ENCODE measurements at places on chromosomes 4 and X.
A peak's percentile ranks its signal among the peaks of the same experiment; 100 is the strongest.

DNA sequence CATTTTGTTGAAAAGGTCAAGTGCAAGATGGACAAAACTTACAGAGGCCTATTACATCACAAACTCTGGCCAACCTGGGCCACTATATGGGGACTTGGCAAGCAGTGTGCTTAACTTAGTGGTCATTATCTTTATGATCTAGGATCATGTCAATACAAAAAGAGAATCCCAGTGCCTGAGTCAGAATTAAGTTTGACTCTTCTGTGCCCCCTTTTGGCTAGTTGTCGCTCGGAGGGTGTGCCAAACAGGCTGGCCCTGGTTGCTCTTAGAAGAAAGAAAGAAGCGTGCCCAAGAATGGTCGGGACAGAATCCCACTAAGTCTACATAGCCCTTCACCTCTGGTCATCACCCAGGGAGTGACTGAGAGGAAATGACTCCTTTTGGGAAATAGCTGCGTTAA lies 100.1 kb downstream of the EIF4E start:
- DNase-seq: no peak

GRCh38 chr4:84767168-84767567 lies 184.2 kb downstream of the CDS1 start:
- DNase-seq: no peak

- no peak for DNase-seq
These were observed 53.9 kb downstream of the FAT1 start for GRCh38 chr4:186669735-186670134.

DNA sequence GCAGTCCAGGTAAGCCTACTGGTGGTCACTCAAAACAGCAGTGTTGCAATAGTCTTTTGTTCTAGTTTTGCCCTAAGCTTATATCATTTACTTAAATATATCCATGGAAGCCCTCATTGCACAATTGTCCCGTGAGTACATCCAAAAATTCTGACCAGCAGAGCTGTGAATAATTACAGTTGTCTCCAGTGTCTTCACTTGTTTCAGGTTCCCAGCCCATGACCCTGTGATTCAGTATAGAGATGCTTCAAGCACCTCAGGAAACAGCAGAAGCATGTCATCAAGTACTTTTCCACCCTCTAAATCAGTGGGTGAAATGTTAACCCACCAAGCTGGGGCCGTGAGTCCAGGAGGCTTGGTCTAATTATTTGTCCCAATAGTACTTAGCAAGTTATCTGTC lies 214.9 kb upstream of the RPS6KA3 start:
- no peak for DNase-seq

GRCh38 chr4:185742766-185743165 lies 69.2 kb downstream of the SORBS2 start:
- no peak for DNase-seq

GRCh38 chrX:46758163-46758955 lies 559 bp downstream of the SLC9A7 start:
- no peak for DNase-seq

GRCh38 chr4:109690690-109691410 lies 12.4 kb downstream of the CASP6 start:
- DNase-seq: no peak

DNA sequence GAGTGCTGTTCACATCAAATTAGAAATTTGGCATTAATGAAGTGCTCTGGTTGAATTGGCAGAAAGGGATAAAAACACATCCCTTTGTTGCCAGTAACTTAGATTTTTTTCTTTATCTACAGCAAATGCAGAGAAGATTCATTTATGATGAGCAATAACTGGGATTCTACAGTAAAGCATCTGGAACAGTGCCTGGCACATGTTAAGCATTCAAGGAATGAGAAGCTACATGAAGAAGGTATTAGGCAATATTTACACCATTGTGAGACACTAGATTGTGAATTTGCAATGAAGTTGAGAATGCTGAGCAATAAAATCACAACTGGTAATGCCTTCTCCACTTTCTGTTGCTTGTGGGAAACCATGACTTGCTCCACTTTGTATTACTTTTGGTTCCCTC lies 33.5 kb downstream of the PCDH19 start:
- no peak for DNase-seq

DNA sequence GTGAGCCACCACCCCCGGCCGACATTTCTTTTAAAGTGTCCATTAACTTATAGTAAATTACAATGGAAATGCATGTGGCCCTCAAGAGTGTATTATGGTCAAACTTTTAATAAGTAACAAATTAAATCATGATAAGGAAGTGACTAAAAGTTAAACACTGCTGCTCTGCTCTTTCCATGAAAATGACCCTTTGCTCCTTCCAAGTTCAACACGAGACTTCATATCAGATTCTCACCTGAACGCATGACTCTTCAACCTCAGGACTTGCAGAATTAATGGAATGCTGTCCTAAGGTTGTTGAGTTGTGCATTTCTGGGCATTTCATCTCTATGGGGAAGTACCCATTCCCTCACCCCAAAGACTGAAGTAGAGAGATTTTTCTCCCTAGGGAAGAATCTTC lies 27.1 kb downstream of the AWAT2 start:
- DNase-seq: no peak

- no peak for DNase-seq
These were observed 602 bp downstream of the PRKX start for GRCh38 chrX:3712870-3713224.

GRCh38 chr4:73396304-73396703 lies 7.8 kb upstream of the ALB start:
- DNase-seq: no peak

GRCh38 chrX:107014936-107015335 lies 14.9 kb upstream of the MORC4 start:
- no peak for DNase-seq

DNA sequence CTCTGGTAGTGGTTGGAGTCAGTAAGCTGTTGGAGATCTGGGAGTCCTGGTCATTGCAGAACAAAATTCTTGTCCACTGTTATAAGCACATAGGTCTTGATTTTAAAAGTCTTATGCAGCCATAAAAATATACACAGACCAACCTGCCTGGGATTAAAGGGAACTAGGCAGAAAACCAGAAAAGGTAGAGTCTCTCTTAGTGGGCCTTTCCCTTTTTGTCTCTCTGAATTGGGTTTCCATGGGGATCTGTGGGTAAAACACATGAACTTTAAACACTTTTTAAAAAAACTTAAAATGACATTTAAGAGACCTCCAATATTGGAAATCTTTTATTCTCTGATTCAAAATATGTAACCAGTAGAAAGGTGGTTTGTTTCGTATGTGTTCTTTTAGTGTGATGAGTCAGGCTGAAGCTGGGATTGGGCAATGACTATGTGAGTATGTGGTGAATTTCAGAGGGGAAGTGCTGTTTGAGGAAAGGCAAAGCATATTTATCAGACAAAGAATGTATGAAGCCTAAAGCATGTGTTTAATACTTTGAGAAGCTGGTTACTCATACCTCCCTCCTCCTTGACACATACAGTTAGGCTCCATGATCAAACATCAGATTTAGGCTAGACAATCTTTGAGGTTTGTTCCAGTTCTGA lies 29.6 kb downstream of the SLC16A2 start:
- no peak for DNase-seq

- DNase-seq: peak; percentile 15
These were observed 107.5 kb upstream of the RPL34 start for GRCh38 chr4:108512615-108513505.

GRCh38 chr4:136690360-136690759 lies 841.9 kb downstream of the PCDH18 start:
- DNase-seq: no peak

DNA sequence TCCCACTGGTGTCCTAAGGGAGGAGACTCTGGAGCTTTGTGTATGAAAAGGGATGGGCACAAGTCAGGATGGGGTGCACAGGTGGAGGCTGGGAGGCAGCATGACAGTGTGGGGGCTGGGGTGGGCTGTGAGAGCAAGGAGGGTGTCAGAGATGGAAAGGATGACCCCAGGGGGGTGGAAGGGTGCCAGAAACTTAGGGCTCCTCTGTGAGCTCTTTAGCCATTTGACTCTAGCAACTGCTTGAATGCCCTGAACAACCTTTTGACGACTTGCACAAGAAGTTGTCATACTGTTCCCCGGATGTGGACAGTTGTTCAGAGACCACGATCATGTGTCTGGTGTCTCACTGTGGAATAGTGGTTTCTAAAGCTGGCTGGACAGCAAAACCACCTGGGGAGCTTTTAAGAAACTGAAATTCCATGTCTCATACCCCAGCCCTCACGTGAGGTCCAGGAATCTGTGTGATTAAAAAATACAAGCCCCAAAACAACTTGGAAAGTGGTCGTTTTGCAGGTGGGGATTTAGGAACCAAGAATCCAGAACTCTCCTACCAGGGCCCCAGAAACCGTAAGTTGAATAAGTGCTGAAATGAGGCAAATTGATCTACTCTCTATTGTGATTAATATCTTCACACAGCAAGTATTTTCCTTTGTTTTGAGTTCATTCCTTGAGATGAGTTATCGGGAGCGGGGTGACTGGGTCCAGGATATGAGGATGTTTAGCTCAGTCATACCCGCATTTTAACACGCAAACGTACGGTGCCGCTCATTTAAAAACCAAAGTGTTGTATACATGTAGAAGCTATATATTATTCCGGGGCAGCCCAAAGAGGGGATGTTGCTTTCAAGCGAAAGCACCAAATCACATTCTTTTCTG lies 3.4 kb downstream of the RHOH start:
- peak; percentile 18 for DNase-seq

DNA sequence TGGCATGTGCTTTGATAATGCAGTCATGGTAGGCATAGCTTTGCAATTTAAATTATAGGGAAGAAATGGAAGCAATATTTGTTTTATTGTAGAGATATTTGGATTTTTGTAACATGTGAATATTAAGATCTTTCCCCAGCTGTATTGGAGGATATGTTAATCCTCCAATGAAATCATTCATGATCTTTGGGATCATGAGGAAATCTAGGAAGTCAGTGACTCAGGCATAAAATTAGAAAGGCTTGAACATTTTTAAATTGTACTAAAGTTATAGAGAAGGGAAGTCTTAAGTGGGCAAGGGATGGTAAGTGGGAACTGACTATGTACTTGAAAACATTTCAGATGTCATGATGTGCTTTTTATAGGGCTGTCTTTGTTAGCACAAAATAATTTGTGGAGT lies 46.8 kb downstream of the FIP1L1 start:
- DNase-seq: no peak

GRCh38 chrX:20374450-20374849 lies 107.7 kb upstream of the RPS6KA3 start:
- DNase-seq: no peak

GRCh38 chr4:67152976-67153375 lies 392.3 kb downstream of the CENPC start:
- DNase-seq: no peak

GRCh38 chr4:39349326-39349725 lies 16.8 kb downstream of the RFC1 start:
- DNase-seq: no peak

DNA sequence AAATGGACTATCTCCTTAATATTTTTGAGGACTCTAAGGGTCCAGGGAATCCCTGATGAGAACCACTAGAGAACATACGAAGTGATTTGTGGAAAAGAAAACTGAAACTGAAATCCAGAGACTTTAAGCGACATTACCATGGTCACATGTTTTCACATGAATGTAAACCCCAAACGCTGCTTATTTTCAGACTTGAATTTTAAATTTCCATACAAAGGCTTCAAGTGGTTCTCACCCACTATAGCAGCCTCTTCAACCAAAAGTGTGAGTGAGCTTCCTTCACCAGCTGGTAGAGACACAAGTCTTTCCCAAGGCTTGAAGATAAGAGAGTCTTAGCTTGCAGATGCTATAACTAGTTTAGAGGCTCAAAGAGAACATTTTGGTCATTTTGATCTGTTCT lies 232.7 kb downstream of the MGST2 start:
- no peak for DNase-seq

GRCh38 chrX:150487369-150488094 lies 80.9 kb upstream of the MTM1 start:
- DNase-seq: no peak

DNA sequence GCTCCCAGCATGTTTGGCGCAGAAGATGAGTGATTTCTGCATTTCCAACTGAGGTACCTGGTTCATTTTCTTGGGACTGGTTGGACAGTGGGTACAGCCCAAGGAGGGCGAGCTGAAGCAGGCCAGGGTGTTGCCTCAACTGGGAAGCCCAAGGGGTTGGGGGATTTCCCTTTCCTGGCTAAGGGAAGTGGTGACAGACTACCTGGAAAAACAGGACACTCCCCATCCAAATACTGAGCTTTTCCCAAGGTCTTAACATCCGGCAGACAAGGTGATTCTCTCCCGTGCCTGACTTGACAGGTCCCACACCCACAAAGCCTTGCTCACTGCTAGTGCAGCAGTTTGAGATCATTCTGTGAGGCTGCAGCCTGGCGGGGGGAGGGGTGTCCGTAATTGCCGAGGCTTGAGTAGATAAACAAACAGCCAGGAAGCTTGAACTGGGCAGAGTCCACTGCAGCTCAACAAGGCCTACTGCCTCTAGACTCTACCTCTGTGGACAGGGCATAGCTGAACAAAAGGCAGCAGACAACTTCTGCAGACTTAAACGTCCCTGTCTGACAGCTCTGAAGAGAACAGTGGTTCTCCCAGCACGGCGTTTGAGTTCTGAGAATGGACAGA lies 307.7 kb upstream of the ARSJ start:
- DNase-seq: no peak
